Stimulated activated CD4-positive, alpha-beta T cell treated with anti-CD3 and anti-CD28 coated beads, Interleukin-12 subunit alpha, Interleukin-12 subunit beta, amount 100 ng/mL, for 4 hours (primary cell): ENCODE measurements at places on chromosomes 2 and 18.

- no peak for DNase-seq
Measured at GRCh38 chr2:25481381-25482300, 139.9 kb upstream of the DNMT3A start.

- DNase-seq: no peak
Measured at GRCh38 chr2:127625572-127625951, 20.4 kb upstream of the GPR17 start.

GRCh38 chr18:9849407-9850283, 36.1 kb upstream of the TXNDC2 start:
- no peak for DNase-seq

DNA sequence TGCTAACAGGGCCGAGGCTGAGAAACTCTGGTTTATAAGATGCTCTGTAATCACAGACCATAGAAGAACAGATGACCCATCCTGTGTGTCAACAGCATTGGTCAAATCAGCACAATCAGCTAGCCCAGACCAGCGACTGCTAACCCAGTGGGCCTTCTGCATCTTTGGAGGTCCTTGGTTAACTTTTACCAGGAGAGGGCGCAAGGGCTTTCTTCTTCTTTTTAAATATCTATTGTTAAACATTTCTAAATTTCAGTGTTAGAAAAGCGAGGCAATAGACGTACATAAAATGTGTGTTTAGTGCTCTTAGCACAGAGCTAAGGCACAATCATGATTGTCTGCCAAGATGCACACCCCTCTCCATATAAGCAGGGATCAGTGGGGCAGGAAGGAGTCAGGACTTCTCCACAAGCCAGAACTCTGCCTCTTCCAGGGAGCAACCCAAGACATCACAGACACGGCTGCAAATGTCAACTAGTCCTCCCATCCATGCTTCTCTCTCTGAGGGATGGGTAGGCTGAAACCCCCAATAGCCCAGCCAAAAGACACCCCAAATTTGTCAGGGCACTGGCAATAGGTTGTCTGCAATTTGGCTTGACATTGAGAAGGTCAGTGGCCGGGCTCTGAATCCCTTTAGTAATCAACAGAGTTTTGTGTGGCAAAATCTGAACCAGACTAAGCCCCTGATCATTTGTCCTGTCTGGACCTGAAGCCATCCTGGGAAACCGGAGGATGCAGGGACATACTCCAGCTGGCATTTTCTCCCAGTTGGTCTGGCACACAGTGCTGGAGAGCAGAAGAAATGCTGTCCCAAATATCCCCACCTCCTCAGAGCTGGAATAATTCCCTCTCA, 188.2 kb downstream of the BCL2 start:
- peak; percentile 33 for DNase-seq

- DNase-seq: no peak
Measured at GRCh38 chr2:45889620-45890370, 238.3 kb downstream of the PRKCE start.

DNA sequence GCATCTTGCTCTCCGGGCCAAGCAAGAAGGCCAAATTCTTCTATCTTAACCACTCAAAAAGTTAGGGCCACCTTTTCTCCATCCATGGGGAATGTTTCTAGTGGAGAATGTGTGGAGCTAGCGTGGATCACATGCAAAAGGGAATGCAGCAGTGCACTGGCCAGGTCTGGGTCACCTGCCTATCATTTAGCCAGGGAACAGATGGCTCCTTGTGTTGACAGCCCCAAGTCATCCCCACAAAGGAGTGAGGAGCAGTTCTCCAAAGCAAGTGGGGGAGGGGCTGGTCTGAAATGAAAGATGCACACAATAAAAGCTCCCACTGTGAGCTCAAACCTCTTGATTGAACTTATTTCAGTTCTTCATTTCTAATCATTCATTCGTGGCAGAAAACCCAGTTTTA, 19.1 kb downstream of the EPB41L3 start:
- no peak for DNase-seq

DNA sequence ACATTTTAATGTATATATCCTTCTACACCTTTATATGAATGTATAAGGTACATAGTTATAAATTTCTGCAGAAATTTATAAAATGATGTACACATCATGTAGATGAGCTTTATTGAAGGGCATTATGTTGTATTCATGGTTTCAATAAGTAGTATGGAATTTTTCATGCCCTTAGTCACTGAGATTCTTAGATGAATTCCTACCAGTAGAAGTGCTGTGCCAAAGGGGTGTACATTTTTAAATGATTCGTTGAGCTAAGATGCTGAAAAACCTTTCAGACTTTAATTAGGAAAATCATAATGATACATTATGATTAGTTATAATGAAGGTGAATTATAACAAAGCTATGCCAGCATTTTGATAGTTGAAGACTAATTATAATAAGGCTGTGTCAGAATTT, 115.2 kb downstream of the ZNF236 start:
- no peak for DNase-seq

GRCh38 chr2:170707821-170708795, 7.0 kb upstream of the SP5 start:
- DNase-seq: no peak

DNA sequence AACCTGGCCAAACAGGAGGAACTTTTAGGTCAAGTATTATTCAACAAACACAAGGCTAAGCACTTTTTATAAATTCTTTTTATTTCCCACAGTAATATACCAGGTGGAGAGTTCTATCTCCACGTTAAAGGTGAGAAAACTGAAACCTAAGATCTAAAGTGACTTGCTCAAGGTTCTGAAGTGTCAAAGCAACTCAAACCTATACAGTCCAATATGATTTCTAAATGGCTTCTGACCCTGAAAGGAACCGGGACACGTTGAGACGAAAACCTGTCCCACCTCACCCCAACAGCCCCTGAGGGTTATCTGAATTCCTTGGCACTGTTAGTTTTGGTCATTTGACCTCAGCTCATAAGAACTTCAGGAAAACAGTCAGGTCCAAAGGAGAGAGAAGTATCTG, 814.5 kb upstream of the LRATD1 start:
- no peak for DNase-seq

DNA sequence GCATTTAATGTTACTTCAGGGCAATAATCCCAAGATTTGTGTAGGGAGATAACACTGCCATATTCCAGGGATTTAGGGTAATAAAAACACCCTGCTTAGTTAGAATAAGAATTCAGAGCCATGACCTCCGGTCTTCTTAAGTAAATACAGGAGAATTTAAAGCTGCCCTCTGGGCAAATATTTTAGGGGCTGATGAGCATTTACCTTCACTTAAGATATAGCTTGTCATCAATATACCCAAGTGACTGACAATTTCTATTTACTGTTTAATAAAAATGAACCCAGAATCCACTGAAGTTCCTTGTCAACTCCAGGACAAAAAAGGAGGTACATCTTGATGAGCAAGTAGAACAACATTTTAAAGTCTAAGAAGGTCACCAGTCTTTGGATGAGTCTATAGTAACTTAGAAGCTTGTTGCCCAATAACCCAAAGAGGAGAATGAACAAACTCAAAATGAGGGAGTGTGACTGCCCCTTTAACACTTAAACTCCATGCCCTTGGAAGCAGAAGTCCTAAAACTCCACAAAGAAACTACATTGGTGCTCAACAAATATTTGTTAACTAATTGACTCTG, 24.3 kb upstream of the IKZF2 start:
- DNase-seq: no peak

DNA sequence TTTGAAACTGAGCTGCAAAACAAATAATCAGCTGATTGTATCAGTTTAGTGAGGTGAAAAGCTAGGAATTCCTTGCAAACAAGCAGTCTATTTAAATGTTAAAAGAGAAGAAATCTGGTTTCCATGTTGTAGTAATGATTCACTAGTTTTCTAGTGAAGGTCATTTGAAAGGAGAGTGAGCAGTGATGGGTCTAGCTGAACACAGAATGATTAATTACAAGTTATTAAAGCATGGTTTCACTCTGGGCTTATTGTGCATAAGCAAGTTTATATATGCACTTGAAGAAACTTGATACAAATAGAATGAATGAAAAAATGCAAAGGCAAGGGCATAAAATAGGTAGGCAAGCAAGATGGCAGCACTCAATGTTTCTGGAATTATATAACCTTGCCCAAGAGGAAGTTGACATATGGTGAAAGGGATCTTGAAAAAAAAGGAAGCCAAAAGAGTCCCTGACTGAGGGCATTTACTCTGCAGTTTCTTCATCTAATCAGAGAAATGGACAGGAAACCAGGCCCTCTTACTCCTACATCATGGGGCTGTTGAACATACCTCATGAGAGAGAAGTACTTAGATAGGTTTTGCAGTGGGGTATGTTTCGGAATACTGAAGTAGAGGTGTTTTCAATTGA, 53.2 kb downstream of the PLCL1 start:
- no peak for DNase-seq

DNA sequence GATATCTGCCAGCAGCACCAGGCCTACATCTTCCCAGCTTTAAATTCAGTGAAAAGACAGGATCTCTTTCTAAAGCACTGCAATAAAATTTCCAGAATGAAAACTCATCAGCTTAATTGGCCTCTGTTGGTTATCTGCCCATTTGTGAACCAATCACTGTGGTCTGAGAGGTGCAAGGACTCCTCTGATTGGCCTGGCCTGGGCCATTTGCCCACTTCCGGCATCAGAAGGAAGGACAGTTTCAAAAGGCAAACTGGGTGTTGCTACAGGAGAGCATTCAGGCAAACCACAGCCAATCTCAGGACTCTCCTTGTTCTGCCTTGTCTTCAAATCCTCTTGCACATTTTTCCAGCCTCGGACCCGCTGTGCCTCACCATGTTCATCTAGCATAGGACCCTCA, 163.9 kb upstream of the CCDC150 start:
- DNase-seq: no peak

- no peak for DNase-seq
Measured at GRCh38 chr2:12770300-12770968, 53.7 kb downstream of the TRIB2 start.

DNA sequence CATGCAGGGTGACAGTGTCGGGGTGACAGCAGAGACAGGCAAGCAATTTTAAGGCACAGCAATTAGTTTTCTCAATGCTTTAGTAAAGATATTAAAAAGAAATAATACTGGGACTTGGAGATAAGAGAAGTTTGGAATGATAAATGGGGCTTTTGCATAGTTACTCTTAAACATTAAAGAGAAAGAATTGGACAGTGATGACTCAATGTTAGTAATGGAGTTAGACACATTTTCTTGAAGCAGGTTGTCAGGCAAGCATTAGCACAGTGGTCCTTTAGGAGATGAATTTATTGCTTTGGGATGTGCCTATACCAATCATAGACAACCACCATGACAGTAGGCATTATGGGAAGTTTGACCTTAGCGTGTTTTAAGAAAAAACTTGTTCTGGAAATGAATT, 228.3 kb upstream of the RAB12 start:
- DNase-seq: no peak

DNA sequence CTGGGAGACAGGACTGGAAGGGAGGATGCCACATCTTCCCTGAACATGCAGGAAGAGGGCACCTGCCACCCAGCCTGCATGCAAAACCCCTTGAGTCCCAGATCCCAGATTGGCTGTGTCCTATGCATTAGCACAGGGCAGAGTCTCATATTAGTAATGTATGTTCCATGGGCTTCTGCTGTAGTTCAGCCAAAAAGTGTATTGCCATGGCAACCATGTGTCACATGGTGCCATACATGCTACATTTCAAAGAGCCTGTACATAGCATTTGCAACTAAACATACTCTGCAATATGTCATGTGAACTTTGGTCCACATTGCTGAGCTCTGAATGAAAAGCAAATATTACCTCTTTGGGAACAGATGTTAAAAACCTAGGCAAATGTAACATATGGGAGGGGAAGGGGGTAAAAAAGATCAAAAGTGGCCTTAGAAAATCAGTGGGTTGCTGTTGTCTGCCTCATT, 78.4 kb downstream of the DPP4 start:
- DNase-seq: no peak
